Anterior cingulate cortex (tissue), 58 donors: ENCODE measurements at places on chromosomes 5 and 9.

DNA sequence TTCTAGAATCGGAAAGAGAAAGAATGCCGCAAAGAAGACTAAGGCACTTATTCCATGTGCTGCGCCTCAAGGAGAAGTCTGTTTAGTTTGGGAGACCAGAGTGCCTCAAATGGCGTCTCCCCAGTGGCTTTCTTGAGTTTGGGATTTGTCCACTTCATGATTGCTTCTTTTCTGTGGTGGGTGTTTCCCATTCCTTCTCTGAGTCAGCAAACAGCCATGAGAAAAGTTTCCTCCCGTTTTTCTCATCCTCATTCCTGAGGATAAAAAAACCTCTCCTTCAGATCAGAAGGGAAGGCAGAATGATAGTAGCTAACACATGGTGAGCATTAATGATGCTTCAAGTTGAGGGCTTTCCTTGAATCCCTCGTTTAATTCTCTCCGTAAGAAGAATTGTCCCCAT, 275.9 kb upstream of the WWC1 start:
- DNase-seq = no peak

DNA sequence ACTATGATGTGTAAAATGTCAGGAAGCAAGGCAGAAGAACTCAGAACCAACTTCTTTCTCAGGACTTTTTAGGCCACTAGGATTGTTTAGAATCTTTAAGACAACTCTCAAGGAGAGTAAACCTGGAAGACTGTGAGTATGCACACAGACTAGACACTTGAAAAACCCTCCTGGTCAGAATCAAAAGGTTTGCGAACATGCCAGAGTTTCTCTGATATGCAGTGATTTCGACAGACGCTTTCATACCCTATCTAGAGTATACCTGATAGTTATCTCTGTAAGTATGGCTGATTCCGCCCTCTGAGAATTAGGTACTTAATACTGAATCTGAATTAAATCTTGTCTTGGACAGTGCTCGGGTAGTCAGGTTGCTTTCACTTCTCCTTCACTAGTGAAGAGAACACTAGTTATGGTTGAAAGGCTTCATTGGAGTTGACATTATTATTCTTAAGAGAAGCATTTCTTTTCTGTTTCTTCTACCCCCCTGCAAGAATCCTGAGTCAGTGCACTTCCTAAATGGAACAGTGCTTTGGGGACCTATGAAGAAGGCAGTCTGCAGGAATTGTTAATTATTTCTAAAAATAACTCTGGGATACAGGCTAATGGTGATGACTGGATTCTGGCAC, 158.1 kb downstream of the HACD4 start:
- DNase-seq = no peak

- no peak for DNase-seq
Measured at GRCh38 chr5:134148986-134149539, 27.7 kb downstream of the SKP1 start.

- DNase-seq = no peak
Measured at GRCh38 chr9:135536216-135536615, 9.7 kb upstream of the OBP2A start.

DNA sequence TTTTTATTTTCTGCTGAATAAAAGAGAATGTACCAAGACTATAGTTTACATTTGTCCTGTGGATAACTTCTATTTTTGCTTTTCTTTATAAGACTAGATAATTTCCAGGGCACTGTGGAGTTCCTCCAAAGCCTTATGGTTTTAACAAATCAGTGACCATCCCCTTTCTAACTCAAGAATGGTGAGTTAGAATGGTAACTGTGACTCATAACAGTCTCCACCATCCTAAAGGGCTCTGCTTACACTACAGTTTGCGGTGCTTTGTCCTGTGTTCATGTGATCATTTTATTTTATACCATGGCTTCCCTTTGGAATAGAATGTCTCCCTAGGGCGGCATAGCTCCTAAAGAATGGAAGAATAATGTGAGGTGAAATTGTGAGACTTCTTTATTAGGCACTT, 30.2 kb downstream of the WDR36 start:
- no peak for DNase-seq

GRCh38 chr9:120937596-120937995, 11.0 kb upstream of the TRAF1 start:
- no peak for DNase-seq

DNA sequence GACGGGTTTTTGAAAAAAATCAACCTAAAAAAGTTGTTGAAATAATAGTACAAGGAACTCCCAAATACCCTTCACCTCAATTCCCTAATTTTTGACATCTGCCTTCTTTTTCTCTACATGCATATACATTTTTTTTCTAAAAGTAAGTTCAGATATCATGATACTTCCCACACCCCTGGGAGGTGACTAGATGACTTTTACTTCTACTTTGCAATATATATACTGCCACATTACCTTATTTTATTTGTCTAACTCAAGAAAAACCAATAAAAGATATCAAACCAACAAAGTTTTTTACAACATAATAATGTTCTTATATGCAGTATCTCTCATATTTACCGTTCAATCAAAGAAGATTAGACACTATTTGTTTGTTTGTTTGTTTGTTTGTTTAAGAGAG, 31.1 kb downstream of the CCNJL start:
- no peak for DNase-seq

DNA sequence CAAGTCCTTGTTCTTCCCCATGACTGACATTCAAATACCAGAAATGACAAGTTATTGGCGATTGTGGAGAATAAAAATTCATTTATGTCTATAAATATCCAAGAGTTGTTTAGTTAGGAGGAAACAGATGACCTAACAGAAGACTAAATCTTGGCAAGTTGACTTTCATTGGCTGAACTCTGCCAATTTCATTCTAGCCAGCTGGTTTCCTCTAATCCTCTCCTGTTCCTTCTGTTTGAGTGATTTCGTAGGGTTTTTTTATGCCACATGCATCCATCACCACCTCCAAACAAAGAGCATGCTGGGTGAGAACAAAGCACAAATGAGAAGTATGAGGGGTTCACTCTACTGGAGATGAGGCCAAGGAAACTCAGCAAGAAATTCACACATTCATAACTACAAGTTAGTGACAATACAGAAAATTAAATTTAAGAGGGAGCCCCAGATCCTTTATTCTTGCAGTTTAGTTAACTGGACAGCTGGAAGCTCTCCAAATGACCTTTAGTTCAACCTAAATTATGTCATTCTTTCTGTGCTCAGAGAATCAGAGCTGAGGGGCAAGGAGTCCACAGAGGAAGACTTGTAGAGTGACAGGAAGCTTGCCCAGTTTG, 932.0 kb downstream of the TLE4 start:
- DNase-seq = no peak

DNA sequence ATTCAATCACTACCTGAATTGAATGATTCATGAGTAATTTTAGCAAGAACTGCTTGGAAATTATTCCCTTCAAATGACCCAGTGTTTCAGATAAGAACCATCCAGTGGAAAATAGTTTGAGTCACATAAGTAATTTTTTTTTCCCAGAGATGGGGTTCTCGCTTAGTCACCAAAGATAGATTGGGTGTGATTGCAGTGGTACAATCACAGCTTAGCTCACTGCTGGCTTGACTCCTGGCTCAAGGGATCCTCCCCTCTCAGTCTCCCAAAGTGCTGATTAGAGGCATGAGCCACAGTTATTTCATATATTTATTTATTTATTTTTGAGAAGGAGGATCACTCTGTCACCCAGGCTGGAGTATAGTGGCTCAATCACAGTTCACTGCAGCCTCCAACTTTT, 574.5 kb upstream of the ARRDC3 start:
- no peak for DNase-seq

GRCh38 chr5:55649963-55650362, 62.2 kb downstream of the SLC38A9 start:
- no peak for DNase-seq

DNA sequence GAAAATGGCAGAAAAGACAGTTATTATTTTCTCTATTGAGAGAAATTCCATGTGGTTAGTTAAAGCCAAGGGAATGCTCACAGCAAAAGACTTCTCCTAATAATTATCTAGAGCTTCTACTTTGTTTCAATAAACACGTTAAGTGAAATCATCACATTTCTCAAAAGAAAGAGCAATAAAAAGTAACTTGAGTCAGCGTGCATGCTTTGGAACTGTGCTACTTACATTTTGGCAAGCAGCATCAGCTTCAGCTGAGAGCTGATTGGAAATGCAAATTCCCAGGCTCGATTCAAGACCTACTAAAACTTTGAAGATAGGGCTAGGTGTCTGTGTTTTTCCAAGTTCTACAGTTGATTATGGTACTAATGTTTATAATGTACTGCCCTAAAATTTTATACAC, 132.1 kb downstream of the CDH18 start:
- DNase-seq = no peak

- no peak for DNase-seq
Measured at GRCh38 chr9:77892955-77893514, 138.6 kb downstream of the GNAQ start.

DNA sequence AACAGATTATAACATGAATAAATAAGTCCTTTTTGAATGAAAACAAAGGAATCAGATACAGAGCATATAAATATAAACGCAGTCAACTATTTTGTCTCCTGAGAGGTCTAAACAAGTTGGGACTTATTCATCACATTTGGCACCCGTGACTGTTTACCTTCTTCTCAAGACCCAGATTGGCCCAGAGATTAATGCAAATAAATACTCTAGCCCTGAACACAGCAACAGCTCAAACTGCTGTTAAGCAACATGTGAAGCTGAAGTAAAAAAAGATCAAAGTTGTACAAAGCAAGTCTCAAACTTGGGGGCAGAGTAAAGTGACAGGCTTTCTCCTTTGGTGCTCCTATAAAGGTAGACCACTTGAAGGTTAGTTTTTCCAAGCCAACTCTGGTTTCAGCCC, 95.0 kb upstream of the NR5A1 start:
- no peak for DNase-seq

GRCh38 chr5:176632745-176633144, 2.3 kb downstream of the EIF4E1B start:
- DNase-seq = no peak

GRCh38 chr5:170571875-170572852, 68.3 kb downstream of the KCNIP1 start:
- DNase-seq = no peak

DNA sequence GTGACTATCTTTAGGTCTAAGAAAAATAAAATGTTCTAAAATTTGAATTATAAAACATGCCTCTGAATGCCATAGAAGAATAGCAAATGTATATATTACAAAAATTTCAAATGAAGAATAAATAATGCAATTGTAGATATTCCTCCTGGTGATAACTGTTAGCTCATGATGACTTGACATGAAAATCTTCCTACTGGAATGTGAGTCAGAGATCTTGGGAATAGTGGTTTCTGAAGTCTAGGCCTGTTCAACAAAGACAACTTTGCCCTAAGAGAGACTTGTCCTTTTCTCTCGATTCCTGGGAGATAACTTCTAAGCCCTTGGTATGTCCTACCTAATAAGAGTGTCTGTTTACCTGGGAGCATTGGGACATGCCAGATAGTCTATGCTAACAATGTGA, 746.3 kb upstream of the RIOK2 start:
- no peak for DNase-seq

- no peak for DNase-seq
Measured at GRCh38 chr5:177389241-177390169, 5.3 kb downstream of the SLC34A1 start.

- no peak for DNase-seq
Measured at GRCh38 chr5:151733358-151734063, 24.9 kb downstream of the ATOX1 start.

DNA sequence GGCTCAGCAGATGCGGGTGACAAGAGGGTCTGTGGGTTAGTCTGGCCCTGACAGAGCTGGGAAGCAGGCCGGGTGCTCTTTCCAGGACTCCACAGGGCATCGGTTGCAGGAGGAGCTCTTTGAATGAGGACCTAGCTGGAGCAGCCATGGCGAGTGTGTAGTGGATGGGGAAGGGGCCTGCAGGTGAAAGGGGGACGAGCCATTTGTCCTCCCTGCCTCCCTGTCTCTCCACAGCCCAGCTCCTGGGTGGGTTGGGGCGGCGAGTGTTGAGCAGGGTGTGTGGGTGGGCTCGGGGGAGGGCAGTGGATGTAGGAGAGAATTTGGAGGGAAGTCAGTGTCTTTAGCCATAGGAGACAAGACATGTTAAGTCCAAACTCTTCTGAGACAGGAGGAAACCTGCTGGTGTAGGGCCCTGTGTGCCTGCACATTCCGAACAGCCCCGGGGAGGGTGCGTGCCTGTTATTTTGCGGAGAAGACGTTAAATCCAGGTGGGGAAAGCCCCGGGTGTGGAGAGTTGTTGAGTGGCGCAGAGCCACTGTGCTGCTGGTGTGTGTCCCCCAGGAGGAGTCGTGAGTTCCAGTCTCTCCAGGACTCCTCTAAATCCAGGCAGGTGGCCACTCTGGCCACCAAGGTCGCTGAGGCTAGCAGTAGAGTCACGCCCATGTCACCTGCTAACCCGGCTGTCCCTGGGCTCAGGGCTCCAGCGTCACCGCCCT, 73.6 kb downstream of the PSMB7 start:
- DNase-seq = no peak

DNA sequence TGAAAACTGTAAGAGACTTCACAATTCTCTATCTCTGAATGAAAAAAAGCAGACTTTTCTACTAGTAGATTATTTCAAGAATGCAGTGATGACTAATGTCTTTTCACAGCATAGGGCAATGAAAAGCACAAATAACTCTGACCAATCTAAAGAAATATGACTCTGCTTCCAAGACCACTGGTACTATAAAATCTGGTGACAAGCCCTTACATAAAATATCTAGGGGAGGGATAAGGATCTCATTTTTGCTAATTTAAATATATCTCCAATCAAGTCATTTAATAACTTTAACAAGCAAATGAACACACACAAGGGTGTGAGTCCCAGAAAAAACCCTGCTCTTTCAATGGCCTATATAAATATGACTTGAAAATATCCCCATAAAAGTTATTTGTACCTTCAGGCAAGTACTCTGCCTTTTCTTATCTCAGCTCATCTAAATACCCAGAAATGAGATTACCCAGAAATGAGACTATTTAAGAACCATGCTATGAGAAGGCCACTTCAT, 105.2 kb downstream of the GNAQ start:
- DNase-seq = no peak

DNA sequence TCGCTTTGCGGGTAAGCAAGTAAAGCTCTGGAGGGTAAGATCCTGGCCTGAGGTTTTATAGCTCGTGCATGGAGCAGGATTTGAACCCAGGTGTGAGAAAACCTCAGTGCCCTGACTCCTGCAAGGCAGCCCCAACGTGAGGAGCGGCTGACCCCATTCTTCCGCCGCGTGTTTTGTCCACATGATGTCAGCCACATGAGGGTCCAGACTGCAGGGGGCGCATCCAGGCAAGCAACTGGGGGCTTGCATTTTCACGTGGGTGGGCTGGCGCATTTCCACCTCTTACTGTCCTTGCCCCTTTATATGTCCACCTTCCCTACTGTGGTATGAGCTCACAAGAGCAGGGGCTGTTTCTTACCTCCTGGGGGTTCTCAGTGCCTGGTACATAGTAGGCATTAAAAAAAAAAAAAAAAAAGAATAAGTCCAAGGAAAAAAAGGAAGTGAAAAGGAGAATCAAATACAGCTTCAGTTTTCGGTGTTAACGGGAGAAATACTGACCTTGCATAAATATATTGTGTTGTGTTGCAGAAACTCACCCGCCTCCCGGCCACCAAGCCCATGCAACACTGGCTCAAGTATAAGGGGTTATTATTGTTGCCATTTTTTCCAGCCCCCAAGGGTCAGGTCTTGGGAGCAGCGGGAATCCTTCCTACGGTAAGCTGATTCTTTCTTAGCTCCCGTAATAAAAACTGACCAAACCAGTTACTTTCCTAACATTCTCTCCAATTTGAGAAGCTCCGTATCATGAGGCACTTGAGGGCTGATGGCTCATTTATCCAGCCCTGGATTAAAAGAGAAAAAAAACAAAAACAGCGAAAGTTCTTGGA, 15.0 kb downstream of the TLX3 start:
- DNase-seq = no peak
